ENCODE measurements at places on chromosomes 13 and 19. TPM values are rescaled to one million over a fixed set of nuclear protein-coding genes. Genes with fewer than 3 reads are reported as not detected.

MARCHF2 gene
- 324 TPM for total RNA-seq

U2AF1L4 gene
- 5.6 TPM for total RNA-seq

CYP2A6 gene
- not detected for total RNA-seq

TNFSF9 gene
- total RNA-seq, result 12.1 TPM

S1PR5 gene
- not detected for total RNA-seq

SUGT1 gene
- 39.7 TPM for total RNA-seq

- no peak for DNase-seq
These were observed 103.3 kb downstream of the SPRY2 start for GRCh38 chr13:80237646-80238045.

DNA sequence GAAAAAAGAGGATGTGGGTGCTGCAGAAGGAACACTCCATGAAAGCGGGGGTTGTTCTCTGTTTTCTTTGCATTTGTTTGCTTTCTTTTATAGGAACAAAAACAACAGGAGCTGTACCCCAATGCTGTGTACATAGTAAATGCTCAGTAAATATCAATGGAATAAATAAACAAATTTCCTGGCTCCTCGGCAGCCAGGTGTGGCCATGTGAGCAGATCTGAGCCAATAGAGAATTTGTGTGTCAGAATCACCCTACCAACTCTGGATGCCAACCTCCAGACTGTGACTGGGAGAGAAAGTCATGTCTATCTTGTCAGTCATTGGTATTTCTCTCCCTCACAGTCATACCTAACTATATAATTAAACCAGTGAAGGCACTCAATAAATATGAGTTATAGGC, 10.6 kb upstream of the CLPP start:
- DNase-seq, result no peak

GRCh38 chr13:31469377-31469776, 269.6 kb downstream of the B3GLCT start:
- DNase-seq, result no peak

- no peak for DNase-seq
These were observed 17.8 kb downstream of the SULT2B1 start for GRCh38 chr19:48569814-48570213.

DNA sequence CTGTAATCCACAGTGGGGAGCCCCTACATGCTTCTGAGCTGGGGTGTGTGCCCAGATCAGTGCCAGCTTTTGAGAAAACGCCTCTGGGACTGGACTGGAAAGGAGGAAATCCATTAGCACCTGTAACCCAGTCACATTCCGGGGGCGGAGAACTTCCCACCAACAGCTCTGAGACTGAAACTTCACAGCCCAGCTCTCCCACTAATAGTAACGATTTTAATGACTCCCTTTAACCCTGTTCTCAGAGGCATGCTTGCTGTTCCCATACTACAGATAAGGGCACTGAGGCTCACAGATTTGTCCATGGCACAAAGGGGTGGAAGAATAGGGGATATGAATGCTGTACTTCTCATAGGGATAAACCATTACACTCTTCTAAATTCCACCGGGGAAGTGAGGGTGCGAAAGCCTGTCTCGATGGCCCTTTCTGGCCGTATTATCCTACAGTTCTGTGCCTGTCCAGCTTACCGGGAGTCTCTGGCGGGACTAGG, 851 bp downstream of the FBXO46 start:
- no peak for DNase-seq

GRCh38 chr13:102697264-102697663, 2.4 kb upstream of the METTL21C start:
- DNase-seq, result no peak

- DNase-seq, result no peak
These were observed 87.8 kb downstream of the LMO7 start for GRCh38 chr13:75723901-75724300.

- DNase-seq, result no peak
These were observed 128.6 kb upstream of the ZNF91 start for GRCh38 chr19:23523863-23524262.

DNA sequence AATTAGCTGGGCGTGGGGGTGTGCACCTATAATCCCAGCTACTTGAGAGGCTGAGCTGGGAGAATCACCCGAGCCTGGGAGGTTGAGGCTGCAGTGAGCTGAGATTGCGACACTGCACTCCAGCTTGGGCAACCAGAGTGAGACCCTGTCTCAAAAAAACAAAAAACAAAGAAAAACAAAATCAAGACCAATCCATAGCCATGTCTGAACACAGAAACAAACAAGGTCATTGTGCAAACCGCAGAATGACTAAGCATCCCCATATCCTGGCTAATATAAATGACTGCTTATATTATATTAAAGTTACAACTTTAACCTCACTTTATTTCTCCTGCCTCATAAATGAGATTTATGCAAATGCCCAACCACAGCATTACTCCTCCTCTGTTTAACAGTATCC, 2.3 kb upstream of the LYPD3 start:
- no peak for DNase-seq

DNA sequence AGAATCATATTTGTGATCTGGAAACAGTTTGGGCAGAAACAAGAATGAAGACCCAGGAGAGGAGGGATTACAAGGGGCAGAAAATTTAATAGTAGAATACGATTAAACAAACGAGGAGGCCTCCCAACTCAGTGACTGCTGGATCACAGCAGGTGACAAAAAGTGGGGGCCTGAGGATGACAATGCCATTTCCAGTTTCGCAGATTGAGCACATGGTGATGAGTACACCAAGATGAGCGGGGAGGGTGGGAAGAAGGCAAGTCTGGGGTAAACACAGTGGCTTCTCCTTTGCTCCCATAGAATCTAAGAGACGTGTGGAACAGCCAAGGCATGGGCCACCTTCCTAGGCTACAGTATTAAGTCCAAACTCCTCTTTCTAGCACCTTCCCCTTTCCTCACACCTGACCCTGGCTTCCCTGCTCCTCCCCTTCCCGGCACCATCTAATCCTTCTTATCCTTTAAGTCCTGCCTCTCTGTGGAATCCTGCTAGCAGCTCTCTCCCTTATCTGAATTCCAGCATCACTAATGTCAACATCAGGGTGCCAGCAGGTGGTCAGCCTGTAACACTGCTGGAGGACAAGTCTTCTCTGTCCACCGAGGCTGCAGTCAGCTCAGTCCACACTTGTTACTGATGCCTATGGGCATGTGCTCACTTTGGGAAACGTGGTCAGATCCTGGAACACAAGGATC, 13.5 kb downstream of the ATP7B start:
- no peak for DNase-seq

DNA sequence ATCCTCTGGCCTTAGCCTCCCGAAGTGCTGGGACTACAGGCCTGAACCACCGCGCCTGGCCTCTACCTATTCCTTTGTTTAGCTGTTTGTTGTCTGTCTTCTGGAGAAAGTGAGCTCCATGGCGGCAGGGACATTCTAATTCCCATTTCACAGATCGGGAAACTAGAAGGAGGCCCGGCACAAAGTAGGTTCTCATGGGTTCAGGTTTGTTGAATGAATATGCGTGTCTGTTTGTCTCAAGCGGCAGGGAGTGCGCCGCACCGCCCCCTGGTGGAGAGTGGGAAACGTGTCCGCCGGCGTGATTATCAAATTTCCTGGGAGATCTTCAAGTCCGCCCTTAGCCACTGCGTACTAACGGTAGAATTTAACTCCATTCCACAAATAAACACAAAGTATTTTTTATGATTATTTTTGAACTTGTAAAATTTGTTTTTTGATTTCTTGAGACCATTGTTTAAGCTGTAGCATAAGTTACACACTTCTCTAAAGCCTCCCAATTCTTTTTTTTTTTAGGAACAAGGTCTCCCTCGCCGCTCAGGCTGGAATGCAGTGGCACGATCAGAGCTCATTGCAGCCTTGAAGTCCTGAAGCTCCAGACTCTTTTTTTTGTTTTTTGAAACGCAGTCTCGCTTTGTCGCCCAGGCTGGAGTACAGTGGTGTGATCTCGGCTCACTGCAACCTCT, 8.9 kb upstream of the CCDC9 start:
- DNase-seq, result no peak

GRCh38 chr13:28890712-28891111, 70.6 kb downstream of the MTUS2 start:
- DNase-seq, result no peak

GRCh38 chr19:5165697-5166019, 175.0 kb downstream of the PTPRS start:
- no peak for DNase-seq

DNA sequence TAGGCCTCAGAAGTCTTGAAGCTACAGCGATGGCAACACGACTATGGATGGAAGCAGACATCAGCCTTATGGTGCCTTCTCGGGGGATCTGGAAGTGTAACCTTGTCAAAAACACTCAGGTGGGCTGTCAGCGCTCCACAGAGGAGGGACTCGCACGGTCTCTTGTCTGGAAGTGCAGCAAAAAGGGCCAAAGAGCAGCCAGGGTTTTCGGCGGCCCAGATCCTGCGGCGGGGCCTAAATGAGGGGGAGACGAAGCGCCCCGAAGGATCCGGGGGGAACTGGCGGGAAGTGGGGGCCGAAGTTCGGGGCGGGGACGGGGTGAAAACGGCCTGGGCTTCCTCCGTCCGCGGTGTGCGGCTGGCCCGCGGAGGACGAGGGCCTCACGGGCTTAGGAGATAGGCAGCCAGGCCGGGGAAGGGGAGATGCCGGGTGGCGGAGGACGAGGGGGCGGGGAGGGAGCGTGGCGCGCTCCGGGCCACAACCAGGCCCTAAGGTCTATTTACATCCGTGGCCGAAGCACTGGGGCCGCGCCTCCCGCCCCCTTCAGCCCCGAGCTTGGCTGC, 637 bp downstream of the RANBP3 start:
- DNase-seq, result no peak

- DNase-seq, result no peak
These were observed 41.9 kb downstream of the RASA3 start for GRCh38 chr13:114090476-114090875.

DNA sequence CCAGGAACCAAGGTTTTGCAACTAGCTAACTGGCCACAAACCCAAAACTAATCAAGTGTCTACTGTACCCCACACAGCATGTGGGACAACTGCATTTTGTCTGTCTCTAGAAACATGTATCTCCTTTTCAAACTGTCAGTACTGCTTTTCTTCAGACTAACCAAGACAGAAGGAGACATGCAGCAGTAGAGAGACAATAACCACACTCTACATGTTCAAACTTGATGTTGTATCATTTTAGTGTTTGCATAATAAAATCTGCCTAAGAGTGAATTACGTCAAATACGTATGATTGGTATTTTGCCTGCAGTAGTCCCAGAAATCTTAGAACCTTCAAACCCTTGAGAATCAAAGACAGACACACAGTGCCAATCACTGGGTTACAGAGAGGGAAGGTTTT, 22.0 kb upstream of the FREM2 start:
- no peak for DNase-seq

DNA sequence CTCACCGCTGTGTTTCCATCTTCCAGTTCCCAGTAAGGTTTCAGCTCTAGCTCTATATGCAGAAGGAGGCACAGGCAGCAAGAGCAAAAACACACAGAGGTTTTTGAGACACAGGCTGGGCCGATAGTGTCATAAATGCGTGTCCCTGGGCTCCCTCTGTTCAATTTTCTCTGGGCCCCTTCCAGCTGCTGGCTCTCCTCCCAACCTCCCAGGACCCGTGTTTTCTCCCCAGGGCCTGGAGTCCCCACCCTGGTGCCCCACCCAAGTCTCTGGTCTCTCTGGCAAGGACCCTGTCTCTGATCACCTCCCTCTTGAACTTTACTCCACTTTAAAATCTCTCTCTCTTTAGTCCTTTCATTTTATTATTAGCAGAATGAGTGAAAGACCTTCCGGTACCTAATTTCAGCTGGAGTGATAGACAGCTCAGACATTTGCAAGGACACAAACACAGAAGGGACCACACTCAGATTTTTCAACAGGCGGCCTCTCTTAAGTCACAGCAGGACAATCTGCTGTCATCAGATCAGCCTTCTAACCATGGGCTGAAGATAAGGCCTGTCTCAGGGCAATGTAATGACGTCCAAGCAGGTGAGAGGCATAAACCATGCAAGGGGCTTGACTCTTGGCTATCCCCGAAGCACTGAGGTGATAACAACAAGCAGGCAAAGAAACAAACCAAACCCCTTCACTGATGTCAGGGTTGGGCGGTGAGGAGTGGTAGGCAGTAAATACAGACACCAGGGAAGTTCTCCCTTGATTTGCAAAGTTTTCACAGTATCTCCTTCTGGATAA, 190.0 kb upstream of the IRS2 start:
- DNase-seq, result no peak

- no peak for DNase-seq
These were observed 22.3 kb upstream of the LILRA2 start for GRCh38 chr19:54551293-54551692.

DNA sequence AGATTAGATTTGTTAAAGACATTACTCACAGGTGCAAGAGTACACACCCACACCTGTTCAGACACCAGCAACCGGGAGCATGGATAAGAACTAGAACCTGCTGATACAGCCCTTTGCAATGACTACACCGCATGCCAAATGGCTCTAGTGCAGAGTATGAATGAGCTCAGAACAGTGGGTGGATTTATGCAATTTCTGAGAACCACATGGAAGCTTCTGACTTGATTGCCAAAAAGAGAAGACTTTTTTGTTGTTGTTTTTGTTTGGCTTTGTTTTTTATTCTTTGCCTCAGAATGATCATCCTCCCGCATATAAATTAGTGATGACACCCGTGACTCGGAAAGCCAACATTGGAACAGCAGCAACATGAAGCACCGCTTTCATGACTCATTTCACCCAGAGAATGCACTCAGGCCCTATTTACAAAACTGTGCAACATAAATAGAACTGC, 77.4 kb upstream of the LRCH1 start:
- no peak for DNase-seq

DNA sequence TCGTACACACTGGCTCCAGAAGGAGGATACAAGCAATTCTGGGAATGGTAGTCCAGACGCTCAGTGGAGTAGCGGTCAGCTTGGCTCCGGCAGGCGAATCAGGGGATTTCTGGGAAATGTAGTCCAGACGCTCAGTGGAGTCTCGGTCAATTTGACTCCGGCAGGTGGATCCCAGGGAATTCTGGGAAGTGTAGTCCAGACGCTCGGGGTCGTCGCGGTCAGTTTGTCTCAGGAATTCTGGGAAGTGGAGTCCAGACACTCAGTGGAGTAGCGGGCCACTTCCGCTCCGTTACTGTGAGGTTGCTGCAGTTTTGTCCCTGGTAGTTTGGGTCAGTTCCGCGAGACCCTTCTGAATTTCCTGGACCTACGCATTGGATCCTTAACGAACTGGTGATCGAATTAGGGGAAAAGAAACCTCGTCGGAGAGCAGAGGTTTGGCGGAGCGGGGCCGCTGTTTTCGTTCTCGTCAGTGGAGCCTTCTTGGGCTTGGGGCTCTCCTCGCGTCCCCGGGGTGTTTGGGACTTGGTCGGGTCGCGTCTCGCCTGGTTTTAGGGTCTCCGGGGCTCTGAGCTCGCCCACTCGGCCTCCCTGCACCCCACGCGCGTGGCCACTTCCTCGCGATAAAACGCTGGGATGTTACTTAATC, at the start of gene ZNF225:
TSS of gene ZNF225 (plus strand) at position 262 of the 646 bp plus-strand sequence. CDS start 2,429 bp downstream, outside the sequence.
- peak; percentile 93 for DNase-seq

GRCh38 chr13:83221813-83222241, 660.4 kb downstream of the SLITRK1 start:
- DNase-seq, result no peak

DNA sequence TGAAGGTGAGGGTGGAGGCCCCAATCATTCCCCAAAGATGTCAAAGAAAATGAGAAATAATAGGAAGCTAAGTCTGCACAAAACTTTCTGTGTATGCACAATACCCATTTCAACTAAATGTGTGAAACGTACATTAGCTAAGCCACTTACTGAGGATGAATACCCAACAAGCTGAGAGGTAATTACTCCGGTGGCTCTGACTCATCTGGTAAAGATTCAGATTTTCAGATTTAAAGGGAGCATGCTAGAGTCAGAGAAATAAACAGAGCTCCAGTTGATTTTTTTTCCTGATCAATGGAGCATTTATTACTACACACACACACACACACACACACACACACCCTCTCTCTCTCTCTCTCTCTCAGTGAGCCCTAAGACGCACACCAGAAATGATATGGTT, 194.8 kb upstream of the ARGLU1 start:
- DNase-seq, result no peak

- no peak for DNase-seq
These were observed 62.8 kb upstream of the ZNF599 start for GRCh38 chr19:34835631-34836351.

Measured in glomerular endothelial cell (primary cell).